Pons (tissue), 1 donor: ENCODE measurements at places on chromosomes 3 and 15.
A peak's percentile ranks its signal among the peaks of the same experiment; 100 is the strongest.

- DNase-seq = no peak
Observed at GRCh38 chr3:157523814-157524213, 20.6 kb upstream of the VEPH1 start.

DNA sequence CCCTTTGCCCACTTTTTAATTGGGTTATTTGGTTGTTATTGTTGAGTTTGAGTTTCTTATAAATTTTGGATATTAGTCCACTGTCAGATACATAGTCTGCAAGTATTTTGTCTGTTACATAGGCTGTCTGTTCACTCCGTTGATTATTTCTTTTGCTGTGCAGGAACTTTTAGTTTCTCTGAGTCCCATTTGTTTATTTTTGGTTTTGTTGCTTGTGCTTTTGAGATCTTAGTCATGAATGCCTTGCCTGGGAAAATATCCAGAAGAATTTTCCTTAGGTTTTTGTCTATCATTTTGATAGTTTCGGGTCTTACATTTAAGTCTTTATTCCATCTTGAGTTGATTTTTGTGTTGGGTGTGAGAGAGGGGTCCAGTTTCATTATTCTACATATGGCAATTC lies 254.5 kb downstream of the NLGN1 start:
- DNase-seq = no peak

GRCh38 chr3:98807011-98807410 lies 43.9 kb downstream of the ST3GAL6 start:
- DNase-seq = no peak

DNA sequence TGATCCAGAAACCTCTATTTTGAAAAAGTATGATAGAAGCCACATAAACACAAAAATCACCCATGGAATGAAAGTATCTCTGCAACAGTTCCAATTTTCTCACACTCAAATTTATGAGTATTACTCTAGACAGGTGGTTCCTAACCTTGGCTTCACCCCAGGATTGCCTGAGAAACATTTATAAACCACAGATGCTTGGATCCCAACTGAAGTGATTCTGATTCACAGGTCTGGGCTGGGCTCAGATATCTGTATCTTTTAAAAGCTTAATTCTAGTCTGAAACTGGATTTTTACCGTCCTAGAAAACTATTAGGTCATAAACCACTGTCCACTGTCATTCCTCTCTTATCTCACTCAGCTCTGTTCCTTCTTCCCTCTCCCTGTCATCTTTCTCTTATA lies 7.4 kb upstream of the SST start:
- DNase-seq = no peak

- no peak for DNase-seq
Observed at GRCh38 chr3:168249205-168249549, 153.5 kb upstream of the GOLIM4 start.

DNA sequence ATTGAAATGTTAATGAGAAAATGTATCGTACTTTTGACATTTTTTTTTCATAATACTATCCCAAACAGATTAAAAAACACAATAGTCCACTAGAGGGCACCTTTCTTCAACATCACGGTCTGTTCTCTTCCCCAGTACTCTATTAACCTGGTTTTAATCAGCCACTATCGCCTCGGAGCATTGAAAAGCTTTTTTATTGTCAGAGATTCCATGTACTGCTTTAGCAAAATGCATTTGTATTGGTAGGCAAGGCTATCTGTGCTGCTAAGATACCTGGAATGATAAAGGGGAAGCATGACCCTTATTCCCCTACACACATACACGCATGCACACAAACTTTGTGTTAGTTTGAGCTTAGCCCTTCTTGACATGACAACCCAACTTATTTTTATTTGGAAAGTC lies 160.1 kb upstream of the IL12A start:
- DNase-seq = no peak

GRCh38 chr15:98738689-98739401 lies 90.5 kb downstream of the IGF1R start:
- DNase-seq = no peak

GRCh38 chr3:112407214-112407887 lies 74.4 kb downstream of the CD200 start:
- DNase-seq = no peak

DNA sequence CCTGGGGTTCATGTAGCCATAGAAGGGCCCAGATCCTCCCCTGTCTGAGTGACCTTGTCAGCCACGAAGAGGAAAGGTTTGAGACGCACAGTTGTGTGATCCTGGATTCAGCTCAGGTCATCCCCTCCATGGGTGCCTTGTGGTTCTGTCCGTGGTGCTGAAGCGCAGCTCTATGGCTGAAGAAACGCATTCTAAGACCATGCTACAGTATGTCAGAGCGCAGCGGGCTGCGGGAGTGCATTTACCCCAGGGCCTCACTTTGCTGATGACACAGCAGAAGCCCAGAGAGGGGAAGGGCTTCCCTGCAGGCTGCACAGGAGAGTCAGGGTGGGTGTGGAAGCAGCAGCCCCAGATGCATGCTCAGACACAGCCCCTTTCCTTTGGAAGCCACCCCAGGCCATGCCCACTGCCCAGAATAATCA lies 68.8 kb upstream of the IQSEC1 start:
- peak; percentile 28 for DNase-seq

- DNase-seq = peak; percentile 58
Observed at GRCh38 chr15:67838789-67839332, 984 bp downstream of the RNU6-1 start.

GRCh38 chr3:124407260-124407659 lies 323.0 kb upstream of the UMPS start:
- no peak for DNase-seq

DNA sequence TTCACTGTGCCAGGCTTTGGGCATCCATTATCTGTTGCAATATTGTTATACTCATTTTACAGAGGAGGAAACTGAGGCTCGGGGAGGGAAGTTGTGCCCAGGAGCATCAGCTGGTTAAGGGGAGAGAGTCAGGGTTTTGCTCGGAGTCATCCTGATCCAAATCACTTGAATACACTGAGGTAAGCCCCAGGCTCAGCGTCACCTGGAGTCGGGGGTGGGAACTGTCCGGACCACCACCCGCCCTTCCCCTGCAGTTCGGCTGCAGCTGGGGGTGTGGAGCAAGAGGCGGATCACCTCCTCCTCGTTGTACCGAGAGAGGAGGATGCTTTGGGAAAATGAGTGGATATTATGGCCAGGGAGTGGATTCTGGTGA lies 646 bp downstream of the HRH1 start:
- no peak for DNase-seq

DNA sequence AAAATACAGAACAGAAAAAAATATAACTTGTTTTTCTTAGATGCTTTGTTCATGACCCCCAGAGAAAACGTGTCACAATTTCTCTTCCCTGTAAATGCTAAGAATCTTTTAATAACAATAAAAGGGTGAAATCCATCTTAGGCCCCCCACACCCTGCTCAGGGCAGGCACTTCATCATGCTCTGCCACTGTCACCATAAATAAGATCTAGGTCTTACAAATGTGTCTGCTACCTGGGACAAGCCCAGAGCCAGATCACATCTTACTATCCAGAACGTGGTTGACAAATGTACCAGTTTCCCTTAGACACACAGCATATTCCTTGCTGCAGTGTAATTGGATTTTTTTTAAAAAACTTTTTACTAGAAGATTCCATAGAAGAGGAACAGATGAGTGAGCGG lies 795.4 kb downstream of the AGBL1 start:
- no peak for DNase-seq
